CD4-positive, alpha-beta T cell treated with Interleukin-17A for 1 hour (primary cell): ENCODE measurements at places on chromosomes 6 and 20.

DNA sequence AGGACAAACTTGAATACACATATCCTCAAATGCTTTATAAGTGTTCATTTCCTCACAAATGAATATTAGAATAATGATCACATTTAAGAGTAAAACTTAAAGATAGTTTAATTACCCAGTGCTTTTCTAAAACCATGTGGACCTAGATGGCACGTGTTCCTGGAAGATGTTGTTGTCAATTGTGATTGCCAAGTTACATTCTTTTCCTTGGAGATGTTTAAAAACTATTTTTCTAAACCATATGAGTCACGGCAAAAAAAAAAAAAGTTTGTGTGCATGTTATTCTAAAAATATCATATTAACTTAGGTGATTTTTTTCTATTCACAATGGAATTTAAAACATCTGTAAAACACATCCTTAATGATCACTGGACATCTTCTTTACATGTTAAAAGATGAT is 51.1 kb downstream of the RCAN2 start:
- DNase-seq, result no peak

DNA sequence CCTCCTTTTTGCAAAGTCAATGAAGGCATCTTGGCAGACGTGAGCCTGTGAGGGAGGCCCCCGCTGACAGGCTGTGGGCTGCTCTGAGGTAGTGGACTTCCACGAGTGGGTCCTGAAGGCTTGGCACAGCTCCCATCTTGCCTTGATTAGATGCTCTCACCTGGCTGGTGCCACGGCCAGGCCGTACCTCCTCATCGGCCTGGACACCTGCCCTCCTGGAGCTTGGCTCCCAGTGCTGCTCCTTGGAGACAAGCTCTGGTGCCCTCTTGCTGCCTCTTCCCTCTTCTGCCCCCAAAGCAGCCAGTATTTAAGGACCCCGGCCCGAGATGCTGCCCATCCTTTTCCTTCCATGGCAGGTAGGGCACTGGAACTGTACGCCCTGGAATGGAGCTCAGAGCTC is 93.5 kb downstream of the ERMARD start:
- DNase-seq, result no peak

DNA sequence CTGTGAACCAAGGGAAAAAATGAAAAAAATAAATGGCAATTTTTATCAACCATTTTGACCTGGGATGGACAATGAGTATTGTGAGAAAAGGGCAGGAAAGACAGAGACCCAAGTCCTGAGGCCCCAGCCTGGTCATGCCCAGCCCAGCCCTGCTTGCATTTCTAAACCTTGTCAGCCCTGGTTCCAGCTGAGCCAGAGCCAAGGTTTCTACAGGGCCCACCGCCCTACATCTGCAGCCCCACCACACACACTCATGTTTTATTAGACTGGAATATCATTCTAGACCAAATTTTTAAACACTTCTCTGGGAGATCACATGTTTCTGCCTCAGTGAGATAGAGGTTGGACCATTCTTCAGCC is 667 bp upstream of the CST9L start:
- DNase-seq, result no peak

- no peak for DNase-seq
These were observed 37.9 kb upstream of the IRAK1BP1 start for GRCh38 chr6:78829407-78829806.

GRCh38 chr6:8434727-8435092 is 635 bp downstream of the SLC35B3 start:
- DNase-seq, result no peak

DNA sequence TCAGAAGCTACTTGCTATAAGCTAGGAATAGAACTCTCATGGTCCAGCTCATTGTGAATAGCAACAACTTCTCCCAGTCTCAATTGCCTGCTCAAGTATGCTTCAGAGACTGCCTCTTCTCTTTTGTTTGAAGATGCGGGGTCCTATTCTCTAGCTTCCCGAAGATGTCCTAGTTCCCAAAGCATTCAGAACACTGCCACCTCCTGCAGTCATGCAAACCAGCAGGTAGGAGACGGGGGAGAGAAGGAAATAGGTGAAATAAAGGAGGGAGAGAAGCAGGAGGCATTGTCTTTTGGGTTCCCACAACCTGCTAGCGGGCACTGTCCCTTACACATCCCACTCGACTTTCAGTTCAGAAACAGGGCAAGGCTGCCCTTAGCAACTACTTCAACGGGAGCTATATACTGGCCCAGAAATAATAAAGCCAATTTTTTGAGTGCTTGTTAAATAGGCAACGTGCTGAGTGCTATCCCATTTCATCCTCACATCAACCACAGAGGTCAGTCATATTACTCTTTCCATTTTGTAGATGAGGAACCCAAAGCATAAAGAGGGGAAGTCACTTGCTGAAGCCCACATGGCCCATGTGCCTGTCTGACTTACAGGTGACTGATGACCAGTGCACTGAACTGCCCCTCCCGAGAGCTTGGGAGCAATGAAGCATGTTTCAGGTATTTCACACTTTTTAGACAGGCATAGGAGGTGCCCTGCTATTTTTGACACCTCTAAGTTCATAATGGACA is 61.9 kb upstream of the ATXN1 start:
- no peak for DNase-seq

GRCh38 chr6:5116243-5116991 is 31.3 kb downstream of the PPP1R3G start:
- DNase-seq, result no peak

GRCh38 chr20:62048346-62048761 is 17.3 kb downstream of the TAF4 start:
- DNase-seq, result no peak

DNA sequence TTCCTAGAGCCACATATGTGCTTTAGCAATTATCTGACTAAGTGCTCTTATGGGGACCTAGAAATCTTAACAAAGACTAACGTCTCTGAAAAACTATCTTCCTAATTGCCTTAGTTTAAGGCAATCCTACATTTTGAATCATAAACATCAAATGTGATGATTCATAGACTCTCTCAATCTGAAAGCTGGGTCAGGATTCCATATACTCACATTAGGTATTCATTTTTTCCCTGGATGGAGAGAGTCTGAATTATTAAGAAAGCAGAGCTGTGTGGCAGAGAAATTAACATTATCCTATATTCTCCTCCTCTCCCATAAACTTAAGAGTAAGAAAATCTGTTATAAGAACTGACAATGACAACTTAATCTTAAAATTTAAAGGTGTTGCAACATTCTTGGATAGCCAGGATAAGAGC is 1.6 kb upstream of the PRL start:
- DNase-seq, result no peak

DNA sequence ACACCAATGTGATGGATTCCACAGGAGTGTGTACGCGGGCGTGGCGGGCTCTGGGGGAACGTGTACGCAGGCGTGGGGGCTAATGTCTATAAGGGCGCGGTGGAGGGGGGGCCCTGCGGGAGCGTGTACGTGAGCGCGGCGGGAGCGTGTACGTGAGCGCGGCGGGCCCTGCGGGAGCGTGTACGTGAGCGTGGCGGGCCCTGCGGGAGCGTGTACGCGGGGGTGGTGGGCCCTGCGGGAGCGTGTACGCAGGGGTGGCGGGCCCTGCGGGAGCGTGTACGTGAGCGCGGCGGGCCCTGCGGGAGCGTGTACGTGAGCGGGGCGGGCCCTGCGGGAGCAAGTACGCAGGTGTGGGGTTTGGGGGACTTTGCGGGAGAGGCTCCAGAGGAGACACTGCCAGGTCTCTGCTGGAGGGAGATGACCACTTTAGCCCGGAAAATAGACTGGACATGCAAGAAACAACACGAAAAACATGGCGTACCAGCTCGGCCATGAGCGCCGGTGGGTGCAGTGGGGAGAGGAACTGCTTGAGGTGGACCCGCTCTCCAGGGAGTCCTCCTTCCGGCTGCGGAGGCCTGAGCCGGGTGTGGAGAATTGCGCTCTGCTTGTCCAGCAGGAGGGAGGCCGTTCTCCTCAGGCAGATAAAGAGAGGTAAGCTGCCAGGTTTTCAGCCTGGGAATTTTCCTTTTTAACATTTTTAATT is 27.8 kb upstream of the SMOC2 start:
- DNase-seq, result no peak
